ENCODE measurements at places on chromosomes 4 and X.

- DNase-seq = no peak
Measured at GRCh38 chrX:13419918-13420317, 100.1 kb upstream of the ATXN3L start.

- DNase-seq = no peak
Measured at GRCh38 chr4:108611365-108611764, 9.0 kb upstream of the RPL34 start.

DNA sequence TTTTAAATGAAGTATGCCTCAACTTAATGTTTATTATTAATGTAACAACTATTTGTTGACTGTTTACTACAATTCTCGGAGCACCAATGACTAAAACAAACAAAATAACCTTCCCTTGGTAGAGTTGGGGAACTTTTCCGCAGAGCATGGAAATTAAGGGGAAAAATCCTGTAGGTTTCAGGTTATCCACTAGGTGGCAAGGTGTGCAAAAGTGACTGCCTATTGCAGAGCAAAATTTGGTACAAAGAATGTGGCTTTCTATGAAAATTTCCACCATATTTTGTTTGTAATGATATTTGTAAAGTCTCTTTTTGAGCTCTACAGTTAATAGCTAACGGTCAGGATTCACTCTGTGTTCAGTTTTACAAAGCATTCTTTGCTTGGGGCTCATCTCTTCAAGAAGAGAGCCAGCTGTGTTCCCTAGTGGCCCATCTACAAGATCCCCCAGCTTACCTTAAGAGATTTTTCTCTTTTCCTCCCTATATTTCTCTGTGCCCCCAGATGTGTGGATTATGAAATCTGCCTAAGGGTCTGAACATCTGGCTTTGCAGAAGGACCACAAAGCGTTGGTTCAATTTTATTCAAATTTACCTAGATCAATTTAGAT is 61.1 kb downstream of the FBXO8 start:
- no peak for DNase-seq

DNA sequence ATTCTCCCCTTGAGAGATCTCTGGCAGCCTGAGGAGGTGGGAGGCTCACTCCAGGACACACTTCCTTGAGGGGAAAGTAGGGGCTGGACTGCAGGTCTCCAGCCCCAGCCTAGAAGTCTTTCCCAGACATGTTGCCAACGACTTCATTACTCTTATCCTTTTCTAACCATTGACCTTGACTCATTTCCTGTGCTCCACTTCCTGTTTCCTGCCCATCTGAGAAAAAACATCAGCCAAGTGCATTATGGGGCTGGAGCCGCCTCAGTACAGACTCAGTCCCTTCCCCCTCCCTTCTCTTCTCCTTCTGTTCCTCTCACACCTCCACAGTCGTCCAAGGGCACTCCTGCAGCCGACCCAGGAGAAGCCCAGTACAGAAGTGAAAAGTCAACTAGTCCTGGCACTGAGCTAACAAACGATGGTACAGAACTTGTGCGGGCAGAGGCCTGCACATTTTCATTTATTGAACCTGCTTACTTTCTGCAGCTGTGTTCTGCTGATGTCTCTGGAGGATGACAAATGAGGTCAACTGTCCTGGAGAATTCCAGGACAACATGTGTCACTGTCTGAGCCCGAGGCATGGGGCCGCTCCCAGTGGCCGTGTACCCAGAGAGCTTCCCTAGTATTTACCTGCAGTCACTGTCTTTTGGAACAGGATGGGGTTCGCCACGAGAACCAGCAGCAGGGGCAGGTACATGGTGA is 20.1 kb downstream of the GPR143 start:
- no peak for DNase-seq

DNA sequence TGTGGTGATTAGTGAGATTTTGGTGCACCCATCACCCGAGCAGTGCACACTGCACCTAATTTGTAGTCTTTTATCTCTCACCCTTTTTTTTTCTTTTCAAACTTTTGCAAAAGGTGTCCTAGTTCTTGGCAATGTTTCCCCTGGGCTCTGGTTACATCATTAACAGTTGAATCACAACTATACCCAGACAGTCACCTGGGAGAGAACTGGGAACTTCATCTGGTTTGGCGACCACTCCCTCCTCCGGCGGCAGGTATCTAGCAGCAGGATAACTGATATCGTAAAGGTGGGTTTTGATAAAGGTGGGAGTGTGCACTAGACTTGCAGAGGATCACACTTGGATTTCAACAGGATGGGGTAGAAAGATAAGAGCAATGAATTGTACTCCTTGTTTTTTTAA is 140.5 kb downstream of the CHIC2 start:
- DNase-seq = no peak

DNA sequence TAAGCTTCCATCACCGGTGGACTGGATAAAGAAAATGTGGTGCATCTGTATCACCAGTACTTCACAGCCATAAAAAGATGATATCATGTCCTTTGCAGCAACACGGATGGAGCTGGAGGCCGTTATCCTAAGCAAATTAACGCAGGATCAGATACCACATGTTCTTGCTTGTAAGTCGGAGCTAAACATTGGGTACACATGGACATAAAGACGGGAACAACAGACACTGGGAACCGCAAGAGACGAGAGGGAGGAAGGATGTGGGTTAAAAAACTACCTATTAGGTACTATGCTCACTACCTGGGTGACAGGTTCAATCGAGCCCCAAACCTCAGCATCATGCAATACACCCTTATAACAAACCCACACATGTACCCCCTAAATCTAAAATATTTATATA is 16.3 kb upstream of the IDS start:
- no peak for DNase-seq

DNA sequence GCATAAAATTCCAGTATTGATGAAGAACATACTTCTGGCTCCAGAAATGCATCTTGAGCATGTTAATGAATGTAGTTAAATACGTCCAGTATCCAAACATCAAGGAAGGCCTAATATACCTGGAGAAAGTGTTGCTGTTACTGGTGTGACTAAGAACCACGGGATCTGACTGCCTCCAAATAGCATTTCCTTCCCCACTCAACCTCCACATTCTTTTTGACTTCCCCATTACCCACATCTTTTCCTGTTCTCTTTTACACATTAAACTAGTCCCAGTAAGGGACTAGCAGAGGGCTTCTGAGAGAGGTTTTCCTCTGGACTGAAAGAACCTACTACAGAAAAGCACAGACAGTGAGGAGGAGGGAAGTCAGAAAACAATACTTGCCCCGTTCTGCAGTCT is 482.8 kb upstream of the HTR2C start:
- no peak for DNase-seq

DNA sequence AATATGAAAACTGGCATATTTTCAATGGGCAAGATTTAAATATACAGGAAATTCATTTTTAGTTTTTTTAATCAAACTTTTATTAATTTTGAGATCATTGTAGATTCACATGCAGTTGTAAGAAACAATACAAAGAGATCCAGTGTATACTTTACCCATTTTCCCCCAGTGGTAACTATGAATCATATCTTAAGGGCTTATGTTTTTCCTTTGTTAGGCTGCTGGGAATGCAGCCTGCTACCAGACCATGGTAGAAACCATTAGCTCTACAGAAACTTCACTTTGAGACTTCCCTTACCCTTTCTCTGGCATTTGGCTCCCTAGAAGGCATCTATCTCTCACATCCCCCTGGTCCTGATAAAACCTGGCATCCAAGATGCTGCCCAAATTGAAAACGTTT is 147.6 kb upstream of the EOLA2 start:
- DNase-seq = no peak

- no peak for DNase-seq
Measured at GRCh38 chr4:70538869-70539268, 20.5 kb downstream of the AMTN start.

GRCh38 chr4:150739591-150739990 is 157.6 kb downstream of the MAB21L2 start:
- DNase-seq = no peak

DNA sequence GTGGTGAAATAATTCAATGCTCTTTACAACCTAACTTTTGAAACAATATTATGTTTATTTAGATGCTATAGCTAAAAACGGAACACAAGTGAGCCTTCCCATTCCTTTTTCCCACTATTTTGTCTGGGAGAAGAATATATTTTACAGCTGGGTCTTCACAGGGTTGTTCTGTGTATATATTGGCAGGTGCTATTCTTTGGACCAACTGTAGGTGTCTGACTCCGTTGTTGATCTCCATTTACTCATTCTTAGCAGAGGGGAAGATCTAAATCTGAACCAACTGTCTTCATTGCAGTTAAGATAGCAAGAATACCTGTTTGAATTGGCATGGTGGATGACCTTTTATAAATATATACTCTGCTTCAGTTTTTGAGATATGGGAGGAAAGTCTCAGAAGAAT is 257.4 kb downstream of the CFAP299 start:
- DNase-seq = no peak

GRCh38 chrX:23136816-23137215 is 137.1 kb downstream of the DDX53 start:
- DNase-seq = no peak

GRCh38 chr4:99950913-99951254 is 809 bp upstream of the H2AZ1 start:
- no peak for DNase-seq

- DNase-seq = no peak
Measured at GRCh38 chrX:69152417-69152841, 12.8 kb downstream of the PJA1 start.

DNA sequence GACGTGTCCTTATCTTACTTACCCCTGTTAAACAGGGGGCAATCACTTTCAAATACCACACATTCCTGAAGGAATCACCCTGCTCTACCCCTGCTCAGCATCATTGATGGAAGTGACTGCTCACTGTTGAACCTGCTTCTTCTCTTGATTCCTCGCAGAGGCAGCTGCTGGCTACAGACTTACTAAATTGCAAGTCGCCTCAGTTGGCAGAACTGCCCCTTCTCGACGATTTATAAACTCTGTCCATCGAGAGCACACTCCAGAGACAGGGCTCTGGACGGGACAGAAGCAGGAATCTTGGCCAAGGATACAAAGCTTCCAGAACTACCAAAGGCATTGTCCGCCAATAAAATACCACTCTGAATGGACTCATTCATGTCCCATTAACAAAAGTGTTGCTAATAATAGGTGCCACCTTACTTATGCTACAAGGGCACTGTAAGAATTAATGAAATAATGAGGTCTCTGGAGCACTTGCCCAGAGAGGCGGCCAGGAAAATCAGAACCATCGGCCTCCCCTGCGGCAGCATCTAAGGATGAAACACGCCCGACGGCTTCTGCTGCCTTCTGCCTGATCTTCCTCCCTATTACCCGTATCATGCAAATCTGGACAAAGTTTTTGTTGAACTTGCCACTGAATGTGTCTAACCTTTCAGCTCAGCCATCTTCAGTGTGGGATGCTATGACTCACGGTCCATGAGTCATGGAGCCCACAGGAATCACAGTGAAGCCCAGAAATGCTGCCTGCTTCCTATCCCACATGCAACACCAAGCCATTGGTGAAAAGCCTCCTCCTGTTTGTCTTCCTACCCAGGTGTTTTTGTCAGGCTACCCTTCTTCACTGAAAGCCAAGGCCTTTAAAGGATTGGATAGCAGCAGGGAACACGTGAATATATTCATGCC is 164.9 kb downstream of the MAML3 start:
- peak; percentile 41 for DNase-seq

DNA sequence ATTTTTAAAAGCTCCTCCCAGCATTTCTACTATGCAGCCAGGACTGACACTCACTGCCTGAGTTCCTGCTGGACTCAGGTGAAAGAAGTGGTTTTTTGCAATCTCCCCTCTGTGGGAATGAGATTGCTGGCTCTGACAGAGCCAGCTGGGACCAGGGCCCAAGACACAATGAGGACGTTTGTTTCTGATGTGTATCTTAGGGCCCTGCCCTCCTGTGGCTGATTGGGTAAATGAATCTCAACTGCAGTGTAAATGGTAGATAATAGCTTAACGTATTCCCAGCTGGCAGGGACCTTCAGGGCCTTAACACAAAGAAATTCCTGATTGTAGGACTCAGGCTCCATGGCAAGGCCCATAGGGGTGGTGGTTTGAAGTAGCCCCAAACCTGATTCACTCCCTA is 85.8 kb upstream of the PRPS1 start:
- DNase-seq = no peak

DNA sequence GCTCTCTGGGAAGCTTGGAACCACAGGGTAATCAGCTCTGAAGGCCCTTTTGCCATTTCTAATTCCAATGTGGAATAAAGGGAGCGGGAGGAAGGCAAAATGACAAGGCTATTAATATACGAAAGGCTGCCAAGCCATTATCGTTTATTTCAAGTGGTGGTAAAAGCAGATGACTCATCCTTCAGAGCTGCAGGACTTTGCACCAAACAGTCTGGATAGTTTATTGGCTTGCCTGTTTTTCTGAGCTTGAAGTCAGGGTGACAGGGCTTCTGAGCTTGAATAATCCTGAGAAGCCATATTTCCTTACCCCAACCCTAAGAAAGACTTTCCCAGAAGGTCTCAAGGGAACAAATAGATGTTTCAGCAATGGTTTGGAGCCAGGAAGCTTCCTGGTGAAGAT is 7.7 kb upstream of the GABRE start:
- DNase-seq = no peak

GRCh38 chr4:1974840-1975239 is 33.9 kb downstream of the NELFA start:
- DNase-seq = no peak

DNA sequence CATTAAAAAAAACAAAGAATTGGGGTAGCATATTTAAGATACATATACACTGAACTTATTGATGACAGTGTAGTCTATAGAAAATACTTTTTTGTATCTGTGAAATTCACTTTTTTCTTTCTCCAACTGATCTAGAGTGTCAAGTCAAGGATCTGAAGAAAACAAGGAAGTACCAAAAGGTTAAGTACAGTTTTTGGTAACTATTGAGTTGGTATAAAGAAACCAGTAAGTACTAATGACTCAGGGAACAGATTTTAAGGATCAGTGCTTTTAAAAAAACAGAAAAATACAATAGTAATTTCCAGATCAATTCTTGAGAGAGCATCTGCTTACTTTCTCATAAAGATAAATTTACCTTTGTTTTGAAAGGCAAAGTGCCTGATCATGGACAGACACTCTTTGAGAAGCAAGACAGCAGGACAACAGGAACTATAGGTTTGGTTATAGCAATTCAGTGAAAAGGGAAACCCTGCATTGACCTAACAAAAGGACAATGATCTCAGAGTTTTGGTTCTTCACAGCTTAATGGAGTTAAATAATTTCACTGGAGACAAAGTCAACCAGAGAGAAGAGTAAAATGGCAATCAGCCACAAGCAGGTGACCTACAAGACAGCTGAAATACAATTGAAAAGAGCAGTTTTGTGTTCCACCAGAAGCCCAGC is 23.4 kb downstream of the TRMT10A start:
- DNase-seq = no peak

DNA sequence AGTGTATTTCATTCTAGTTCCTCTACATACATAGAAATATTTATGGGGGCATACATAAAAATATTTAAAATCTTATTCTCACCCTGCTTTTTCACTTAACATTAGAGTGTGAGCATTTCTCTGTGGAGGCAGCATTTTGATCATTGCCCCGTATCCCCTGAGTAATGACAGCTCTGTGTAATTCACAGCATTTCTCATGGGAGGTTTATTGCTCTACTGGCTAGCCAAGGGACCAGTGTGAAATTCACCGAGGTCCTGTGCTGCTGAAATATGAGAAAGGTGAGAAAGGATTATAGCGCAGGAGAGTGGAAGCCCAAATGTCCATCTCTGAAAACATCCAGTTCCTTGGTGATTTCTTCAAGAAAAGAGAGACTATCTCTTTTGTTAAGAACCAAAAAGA is 22.9 kb downstream of the PDGFC start:
- no peak for DNase-seq

GRCh38 chr4:132230025-132230424 is 919.1 kb upstream of the PCDH10 start:
- DNase-seq = no peak

- no peak for DNase-seq
Measured at GRCh38 chr4:95732061-95732460, 107.8 kb upstream of the PDHA2 start.

Data from AG09319 (cell line).